GM13976 (cell line): ENCODE measurements at places on chromosomes 2 and 18.

GRCh38 chr2:129620411-129620810 is 359.1 kb upstream of the RAB6C start:
- DNase-seq = no peak

DNA sequence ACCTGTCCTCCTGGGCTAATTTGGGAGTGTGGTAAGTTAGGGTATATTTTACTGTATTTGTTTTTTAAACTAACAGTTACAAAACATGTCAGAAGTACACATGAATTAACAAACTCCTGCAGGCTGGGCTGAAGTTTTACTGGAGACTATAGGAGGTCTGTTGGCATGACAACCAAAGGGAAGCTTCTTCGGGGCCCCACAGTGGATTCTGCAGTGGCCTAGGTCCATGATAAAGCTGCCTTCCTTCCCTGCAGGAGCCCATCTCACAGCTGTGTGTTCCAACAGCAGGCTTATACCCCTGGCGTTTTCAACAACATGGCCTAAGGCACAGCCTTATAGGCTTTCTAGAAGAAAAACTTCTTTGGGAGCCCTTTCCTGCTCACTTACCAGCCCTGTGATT is 128.0 kb upstream of the SETBP1 start:
- DNase-seq = no peak

DNA sequence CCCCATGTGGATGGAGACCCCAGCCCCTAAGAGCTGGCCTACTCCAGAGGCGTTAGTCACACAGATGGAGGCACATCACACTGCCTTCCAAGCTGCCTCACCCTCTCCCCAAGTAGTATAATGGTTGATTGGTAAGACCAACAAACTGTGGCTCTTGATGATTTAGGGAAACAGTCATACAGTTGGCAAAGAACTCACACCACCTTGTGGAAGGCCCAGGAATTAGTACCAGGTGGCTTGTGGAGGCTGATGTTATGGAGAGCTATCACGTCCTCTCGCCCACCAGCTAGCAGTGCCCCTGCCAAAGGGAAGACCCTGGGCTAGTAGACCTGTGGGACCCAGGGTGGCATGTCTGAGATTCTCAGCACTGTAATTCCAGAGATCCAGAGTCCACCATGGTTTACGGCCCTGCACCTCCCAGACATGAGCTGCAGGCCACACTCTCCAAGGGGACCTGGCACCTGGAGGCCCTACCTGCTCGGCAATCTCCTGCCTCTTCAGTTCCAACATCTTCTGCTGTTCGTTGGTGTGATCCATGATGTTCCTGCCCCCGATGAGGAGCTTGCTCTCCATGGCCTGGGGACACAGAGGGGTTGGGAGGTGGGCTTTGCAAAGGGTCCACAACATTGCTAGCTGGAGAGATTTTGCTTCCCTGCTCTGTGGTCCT is 26.3 kb downstream of the KIF3C start:
- no peak for DNase-seq

DNA sequence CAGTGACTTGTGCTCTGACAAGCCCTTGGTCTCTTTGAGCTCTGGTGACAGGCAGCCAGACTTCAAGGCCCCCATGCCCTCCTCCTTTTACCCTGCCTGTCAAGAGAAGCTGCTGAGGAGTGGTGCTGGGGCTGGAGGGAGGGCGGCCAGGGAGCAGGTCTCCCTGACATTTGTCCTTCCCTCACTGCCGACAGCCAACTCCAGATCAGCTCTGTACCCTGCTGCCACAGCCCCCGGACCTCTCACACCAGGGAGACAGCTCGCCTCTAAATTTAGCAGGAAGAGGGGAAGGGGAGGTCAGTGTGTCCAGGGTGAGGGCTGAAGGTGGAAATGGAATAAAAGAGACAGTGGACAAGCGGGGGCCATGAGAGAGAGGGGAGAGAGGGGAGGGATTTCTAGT is 155.8 kb downstream of the TDRD15 start:
- no peak for DNase-seq

DNA sequence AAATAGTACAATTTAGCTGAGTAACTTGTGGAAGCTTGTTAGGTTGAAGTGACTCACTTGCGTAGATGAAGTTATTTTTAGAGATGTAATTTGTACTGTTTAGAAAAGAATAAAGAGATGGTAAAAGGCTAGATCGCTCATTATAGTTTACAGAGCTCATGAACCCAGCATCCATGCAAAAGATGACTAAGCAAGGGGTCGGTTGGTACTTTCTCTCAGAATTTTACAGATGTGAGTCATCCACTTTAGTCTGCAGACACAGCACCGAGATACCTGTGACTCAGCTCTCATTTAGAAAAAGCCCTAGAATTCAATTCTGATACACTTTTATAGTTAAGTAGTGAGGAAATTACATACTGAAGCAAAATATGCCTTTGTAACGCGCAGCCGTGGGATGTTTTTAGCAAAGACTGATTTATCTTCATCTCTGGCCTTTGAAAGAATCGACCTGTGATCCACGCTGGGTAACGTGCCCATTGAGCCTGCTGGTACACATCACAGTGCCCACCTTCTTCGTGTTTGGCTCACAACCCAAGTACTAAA is 116.5 kb upstream of the FOSL2 start:
- peak; percentile 30 for DNase-seq

- peak; percentile 72 for DNase-seq
These were observed 49.8 kb downstream of the SLC14A2 start for GRCh38 chr18:45664824-45665763.

DNA sequence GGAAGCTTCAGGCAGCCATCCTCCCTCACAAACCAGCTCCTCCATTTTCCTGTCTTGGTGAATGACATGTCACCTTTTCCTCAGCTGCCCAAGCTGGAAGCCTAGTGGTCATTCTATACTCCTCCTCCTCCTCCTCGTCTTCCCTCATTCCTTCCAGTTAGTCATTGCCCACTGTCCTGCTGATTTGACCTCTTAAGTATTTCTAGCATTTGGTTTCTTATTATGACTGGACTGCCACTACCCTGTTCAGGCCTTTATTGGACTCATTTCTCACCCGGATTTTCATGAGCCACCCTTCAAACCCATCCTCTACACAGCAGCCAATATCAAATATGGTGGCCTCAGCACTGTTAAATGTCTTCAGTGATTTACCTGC is 21.9 kb upstream of the MGAT5 start:
- DNase-seq = no peak

GRCh38 chr2:8416001-8416571 is 265.8 kb upstream of the ID2 start:
- DNase-seq = no peak

DNA sequence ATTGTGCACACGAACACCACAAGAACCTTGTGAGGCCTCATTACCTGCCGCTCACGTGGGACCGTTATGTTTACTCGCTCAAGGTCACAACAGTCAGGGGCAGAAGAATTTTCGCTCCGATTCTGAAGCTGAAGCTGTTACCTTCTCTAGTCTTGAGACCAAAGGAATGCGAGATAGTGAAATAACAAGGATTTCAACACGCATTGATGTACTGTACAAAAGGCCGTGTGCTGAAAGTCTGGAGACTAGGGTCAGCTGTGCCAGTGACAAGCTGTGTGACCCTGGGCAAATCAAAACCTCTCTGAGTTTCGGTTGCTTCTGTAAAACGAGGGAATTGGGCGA is 583 bp downstream of the NEMP2 start:
- no peak for DNase-seq

DNA sequence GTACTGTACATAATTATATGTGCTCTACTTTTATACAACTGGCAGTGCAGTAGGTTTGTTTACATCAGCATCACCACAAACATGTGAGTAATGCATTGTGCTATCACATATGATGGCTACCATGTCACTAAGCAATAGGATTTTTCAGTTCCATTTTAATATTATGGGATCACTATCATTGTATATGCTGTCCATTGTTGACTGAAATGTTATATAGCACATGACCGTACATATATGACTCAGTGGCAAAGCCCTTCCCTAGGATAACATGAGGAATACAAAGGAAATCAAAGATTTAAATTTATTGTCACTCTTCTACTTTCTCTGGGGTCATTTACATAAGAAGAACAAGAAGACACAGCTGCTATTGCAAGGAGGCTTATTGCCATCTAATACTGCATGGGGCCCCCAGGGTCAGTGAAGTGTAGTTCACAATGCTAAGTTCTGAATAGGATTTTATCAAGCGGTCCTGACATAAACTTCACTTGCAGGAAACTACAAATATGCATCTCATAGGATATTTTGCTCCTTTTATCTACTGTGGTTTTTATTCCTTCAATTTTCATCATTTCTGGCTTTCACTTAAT is 21.8 kb downstream of the PDE1A start:
- no peak for DNase-seq

DNA sequence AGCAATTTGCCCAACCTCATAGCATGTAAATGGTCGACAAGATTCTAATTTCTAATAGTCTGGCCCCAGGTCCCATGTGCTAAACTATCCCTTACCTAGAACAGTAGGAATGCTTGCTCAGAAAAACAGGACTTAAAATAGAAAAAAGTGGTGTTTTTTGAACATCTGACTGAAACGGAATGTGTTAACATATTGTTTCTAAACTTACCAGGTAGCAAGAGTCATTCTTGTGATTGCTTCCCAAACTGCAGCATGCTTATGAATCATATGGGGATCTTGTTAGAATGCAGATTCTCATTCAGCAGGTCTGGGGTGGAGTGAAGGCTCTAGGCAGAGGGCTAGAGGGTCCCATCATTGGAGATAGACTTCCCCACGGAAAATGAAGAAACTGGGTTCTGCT is 5.8 kb upstream of the SLC20A1 start:
- DNase-seq = no peak

DNA sequence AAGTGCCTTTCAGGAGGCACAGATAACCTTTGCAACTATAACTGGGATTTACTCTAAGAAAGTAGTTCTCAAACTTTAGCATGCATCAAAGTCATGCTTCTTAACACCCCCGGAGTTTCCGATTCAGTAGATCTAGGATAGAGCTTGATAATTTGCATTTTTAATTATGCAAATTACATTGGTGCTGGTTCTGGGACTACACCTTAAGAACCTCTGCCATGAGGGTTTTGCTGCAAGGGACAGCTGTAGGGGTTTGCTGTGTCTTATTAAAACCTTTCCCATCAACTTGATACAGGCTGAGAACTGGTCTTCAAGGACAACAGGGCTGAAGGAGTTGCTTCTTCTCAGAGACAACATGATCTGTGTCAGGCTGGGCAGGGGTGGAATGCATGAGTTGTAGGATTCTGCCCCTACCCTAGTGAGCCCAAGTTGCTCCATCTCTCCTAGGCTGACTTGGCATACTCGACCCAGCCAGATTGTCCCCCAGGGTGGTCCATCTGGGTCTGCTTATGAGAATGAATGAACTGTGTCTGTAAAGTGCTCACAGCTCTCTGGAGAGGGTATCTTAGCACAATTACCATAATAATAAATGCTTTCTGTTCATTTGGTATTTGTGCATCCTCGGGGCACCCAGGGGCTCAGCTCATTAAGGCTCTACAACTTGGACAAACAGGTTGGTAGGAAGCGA is 232.7 kb downstream of the CLIP4 start:
- no peak for DNase-seq
